Stimulated activated CD4-positive, alpha-beta T cell treated with anti-CD3 and anti-CD28 coated beads, TNF-alpha, amount 100 ng/mL, for 1 hour (primary cell): ENCODE measurements at places on chromosomes 7 and 10.

- no peak for DNase-seq
Measured at GRCh38 chr7:21106296-21106732, 319.6 kb upstream of the SP8 start.

DNA sequence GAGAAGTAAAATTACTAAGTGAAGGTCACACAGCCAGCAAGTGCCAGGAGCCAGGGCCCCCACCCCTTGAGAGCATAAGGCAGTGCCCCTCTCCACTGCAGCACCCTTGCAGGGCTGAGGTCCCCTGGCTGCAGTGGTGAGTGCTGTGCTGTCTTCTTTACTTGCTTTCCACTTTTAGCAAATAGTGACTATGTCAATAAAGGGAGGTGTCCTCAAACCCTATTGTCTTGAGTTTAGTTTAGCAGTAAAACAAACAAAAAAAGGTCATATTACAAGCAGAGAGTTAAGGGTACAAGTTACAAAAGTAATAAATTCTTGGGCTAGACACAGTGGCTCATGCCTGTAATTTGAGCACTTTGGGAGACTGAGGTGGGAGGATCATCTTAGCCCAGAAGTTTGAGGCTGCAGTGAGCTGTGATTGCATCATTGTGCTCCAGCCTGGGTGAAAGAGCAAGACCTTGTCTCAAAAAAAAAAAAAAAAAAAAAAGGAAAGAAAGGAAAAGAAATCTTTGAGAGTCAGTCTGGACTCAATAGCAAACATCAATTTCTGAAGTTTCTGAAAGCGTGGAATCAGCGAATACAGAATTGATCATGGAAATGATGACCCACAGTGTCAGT lies 39.0 kb upstream of the KIF5B start:
- DNase-seq, result no peak

DNA sequence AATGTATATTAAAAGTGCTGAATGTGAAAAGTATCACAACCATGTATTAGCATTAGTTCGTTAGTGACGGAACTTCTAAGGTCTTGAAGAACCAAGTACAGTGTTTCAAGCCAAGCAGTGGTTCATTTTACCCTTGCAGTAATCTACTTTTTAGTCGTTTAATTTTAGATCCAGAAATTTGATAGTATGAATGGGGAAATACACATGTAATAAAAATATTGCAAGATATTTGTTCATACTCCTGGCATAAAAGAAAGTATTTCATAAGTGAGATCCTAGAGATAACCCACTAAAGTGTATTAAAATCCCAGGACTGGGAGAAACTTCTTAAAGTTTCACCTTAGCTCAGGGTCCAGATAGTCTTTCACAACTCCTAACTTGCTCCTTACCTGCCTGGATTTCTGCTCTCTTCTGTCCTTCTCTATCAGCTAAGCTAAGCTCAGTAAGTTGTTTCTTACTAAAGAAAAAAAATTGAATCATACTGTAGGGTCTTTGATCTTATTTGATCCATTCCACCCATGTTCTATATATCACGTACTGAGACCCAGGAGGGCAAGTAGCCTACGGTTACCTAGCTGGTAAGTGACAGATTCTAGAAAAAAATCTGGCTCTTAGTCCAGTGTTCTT lies 1.5 kb downstream of the BCAP29 start:
- no peak for DNase-seq

DNA sequence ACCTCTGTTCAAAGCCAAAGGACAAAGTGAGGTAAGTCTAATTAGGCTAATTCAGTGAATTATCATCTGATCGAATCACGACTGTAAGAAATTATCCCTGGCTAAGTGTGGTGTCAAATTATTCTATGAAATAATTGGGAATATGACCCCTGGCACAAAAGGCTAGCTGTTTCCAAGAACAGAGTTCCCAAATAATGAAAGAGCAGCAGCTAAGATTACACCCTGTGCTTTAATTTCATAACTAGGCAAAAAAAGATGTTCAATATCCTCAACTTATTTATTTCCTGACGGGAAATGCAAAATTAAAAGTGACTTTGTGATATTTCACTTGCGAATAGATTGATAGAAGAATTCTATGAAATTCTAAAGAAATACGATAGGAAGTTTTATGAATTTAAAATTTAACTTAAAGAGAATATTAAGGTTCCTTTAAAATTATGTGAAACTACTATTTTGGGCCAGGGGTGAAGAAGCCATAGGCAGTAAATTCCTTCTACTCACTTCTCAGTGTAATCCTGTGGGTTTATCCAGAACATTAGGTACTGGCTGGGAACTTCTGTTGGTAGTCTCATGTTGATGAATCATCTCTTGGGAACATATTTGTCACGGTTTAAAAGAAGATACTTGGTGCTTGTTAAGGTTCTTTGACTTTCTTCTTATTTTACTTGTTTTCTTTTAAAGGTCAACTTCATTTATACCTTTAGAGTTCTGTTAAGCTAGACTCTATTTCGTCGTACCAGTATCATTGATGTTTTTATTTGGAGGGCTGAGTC lies 148.5 kb downstream of the POLR1F start:
- DNase-seq, result no peak

- no peak for DNase-seq
Measured at GRCh38 chr7:127322351-127322750, 69.6 kb upstream of the GRM8 start.

DNA sequence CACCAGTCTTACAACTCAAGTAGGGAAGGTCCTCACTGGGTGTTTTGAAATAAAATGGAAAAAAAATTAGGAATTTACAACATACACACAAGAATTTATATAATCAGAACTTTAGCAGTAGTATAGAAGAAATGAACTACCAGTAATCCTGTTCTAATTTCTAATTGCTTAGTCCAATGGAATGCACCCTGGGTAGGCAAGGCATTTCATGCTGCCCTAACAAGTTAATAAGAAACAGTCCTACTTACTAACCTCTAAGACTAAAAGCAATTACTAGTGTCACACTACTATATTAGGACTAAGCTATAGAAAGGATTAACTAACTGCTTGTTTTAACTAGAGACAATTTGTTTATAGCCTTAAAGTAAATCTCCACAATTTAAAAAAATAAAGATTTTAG lies 158.1 kb downstream of the BTAF1 start:
- no peak for DNase-seq

- no peak for DNase-seq
Measured at GRCh38 chr7:9192969-9193368, 759.6 kb downstream of the NXPH1 start.

- DNase-seq, result no peak
Measured at GRCh38 chr7:148485618-148486017, 104.9 kb upstream of the C7orf33 start.

DNA sequence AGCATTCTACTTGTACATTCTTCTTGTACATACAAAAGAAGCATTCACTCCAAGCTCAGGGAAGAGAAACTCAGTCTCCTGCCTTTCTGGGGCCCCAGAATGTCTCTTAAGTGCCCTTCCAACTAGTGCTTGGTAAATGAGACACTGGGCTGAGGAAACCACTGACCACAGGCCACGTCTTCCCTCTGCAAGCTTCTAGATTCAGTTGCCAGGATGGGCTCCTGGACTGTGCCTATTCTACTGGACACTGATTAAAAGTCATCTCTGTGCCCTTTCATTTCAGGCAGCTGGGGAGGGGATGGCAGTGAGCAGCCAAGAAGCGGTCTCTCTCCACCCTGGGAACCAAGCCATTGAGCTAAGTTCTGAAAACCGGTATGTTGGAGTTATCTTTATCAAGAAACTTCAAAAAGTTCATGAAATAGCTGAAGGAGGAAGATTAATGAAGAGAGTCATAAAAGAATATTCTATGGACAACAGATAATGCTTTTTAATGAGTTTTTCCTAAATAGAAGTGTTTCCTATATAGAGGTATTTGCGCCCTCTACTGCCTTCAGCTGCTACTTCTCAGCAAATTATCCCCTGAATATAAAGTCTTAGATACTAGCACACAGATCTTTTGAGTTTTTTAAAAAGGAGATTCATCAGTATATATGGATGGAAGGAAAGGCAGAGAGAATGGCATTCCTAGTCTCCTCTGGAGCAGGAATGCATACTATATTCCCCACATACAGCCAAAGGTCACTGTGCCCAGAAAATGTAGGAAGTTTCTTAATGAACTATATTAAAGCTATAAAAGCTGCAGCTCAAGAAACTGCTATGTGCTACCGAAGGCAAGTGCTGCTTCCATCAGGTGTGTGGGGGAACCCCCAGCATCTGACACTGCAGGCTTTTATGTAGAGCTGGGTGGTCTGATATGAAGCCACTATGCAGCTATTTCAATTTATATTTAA lies 8.4 kb upstream of the IFIT1B start:
- no peak for DNase-seq

GRCh38 chr7:17940951-17941431 lies 697 bp upstream of the SNX13 start:
- no peak for DNase-seq

DNA sequence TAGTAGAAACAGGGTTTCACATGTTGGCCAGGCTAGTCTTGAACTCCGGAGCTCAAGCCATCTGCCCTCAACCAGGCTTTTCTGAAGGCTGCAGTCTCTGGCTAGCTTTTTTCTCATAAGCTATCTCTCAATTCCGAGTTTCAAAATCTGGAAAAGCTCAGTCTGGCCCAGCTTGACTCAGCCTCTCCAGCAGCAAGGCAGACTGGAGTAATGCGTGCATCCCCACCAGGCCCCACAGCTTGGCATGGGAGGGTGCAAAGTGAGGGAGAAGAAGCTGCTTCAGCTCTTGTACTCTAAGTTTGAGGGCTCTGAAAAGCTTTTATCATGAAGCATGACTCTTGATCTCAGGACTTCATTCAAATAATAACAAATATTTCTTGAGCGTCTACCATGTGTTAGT lies 4.8 kb downstream of the DHTKD1 start:
- no peak for DNase-seq

GRCh38 chr7:88638583-88638982 lies 120.9 kb upstream of the ZNF804B start:
- no peak for DNase-seq

GRCh38 chr10:103814626-103815370 lies 40.6 kb downstream of the SH3PXD2A start:
- no peak for DNase-seq

DNA sequence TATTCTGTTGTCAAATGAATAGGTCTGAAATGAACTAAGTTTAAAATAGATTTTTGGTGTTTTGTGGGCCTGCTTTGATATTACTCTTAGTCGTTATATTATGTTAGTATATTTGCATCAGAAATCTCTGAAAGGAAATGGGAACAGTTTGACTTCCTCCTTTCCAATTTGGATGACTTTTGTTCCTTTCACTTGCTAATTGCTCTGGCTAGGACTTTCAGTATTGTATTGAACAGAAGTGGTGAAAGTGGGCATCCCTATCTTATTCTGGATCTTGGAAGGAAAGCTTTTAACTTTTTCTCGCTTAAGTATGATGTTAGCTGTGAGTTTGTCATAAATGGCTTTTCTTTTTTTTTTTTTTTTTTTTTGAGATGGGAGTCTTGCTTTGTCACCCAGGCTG lies 273.6 kb upstream of the DKK1 start:
- no peak for DNase-seq

GRCh38 chr10:96261930-96262329 lies 9.4 kb downstream of the BLNK start:
- DNase-seq, result no peak

DNA sequence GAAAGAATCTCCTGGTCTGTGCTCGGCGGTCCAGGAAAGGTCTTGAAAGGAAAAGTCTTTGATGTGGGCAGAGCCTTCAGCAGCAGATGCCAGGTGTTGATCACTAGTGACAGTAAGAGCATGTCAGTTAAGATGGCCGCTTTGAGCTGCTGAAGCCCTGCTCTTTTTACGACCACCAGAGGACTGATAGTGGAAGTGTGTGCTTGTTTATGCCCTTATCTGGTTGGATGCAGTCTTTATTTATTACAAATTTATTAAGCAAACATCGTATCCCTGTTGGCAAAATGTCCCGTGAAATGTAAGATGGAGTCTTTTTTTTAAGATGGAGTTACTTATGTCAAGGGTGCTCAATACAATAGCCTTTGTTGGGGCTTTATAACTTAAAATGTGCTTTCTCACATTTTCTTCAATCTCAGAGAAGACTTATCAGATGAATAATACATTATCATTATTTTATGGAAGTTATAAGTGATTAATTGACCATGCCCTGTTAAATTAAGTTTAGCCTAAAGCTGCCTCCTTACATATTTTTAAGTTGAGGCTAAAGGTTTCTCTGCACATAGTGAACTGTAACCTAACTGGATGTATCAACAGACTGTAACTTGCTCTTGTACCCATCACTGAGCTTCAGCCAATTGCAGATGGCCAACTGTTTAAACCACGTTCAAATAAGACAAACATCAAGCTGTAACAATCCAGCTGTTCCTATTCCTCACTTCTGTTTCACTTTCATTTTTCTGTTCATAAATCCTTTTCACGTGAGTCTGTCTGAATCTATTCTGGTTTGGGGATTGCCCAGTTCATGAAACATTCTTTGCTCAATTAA lies 97.4 kb upstream of the PIK3CG start:
- no peak for DNase-seq

DNA sequence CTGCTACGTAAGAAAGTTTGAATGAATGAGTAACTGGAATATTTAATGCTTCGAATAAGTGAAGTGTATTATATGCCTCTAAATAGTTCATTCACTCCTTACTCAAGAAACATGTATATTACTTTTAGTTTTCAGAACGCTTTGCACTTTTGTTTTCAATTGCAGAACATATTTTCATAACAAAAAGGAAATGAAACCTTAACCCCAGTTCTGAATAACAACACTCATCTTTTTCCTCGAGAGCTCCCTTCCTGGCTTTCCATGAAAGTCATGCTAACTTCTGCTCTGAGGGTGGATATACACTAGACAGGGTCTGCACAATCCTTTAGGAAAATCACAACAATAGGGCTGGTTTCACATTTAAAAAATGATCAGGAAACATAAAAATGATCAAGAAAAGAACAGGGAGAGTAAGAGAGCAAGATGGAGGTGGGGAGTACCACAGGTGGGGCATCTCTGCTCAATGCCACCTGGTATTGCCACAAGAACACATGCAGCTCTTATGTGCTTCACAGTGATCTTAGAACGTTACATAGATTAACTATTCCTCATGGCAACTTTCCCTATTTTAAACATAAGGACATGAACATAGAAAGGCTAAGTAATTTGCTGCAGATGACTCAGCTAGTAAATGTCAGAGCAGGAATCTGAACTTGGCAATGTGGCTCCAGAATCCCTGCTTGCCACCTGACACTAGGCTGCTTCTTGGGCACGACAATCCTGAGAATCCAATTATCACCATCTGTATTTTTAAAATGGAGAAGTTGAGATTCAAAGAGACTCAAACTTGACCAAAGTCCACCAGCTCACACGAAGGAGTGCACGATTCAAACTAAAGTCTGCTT lies 219.5 kb upstream of the AOAH start:
- no peak for DNase-seq

DNA sequence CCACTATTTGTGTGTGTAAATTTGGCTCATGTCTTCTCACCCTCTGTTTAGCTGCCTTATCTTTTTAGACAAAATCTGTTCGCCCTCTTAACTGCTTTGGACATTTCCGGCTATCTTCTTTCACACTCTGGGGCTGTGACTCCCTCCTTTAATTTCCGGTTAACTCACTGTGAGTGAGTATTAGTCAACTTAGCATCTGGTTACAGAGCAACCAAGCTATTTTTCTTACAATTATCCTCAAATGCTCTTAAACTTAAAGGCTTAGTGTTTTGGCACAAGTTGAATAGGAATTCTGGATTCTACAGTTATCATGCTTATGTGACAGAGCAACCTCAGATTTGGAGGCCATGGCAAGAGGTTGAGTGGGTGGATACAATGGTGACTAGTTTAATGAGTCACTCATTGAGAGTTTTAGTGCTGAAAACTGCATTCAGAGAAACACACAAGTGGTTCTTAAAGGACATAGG lies 177.6 kb upstream of the SEMA3A start:
- no peak for DNase-seq

GRCh38 chr10:77498829-77499228 lies 138.8 kb downstream of the KCNMA1 start:
- DNase-seq, result no peak
